ENCODE measurements at places on chromosomes 3 and 15.

GRCh38 chr3:63724987-63725386, 72.5 kb downstream of the SNTN start:
- no peak for DNase-seq

GRCh38 chr3:94453864-94454263, 391.0 kb downstream of the NSUN3 start:
- no peak for DNase-seq

DNA sequence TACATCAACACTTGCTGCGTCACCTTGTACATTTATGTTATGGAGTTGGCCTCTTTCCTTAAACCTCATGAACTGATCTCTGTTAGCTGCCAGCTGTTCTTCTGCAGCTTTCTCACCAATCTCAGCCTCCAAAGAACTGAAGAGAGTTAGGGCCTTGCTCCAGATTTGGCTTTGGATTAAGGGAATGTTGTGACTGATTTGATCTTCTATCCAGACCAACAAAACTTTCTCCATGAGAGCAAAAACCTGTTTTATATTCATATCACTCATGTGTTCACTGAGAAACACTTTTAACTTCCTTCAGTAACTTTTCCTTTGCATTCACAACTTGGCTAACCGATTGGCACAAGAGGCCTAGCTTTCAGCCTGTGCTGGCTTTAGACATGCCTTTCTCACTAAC, 1156.0 kb upstream of the CADM2 start:
- no peak for DNase-seq

DNA sequence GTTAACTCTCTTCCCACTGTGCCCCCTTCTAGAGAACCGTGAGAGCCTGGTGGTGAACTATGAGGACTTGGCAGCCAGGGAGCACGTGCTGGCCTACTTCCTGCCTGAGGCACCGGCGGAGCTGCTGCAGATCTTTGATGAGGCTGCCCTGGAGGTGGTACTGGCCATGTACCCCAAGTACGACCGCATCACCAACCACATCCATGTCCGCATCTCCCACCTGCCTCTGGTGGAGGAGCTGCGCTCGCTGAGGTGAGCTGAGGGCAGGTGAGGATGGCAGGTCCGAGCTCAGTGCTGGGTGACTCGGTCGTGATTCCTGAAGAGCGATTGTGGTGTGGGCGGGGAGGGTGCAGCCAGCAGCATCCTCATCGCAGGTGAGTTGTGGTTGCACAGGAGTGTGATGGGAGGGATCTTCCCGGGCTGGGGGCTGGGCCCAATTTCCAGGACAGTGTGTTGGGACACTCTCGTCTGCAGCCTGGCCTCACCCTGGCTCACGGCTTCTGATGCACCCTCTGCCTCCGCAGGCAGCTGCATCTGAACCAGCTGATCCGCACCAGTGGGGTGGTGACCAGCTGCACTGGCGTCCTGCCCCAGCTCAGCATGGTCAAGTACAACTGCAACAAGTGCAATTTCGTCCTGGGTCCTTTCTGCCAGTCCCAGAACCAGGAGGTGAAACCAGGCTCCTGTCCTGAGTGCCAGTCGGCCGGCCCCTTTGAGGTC, 8.0 kb downstream of the MCM2 start:
- no peak for DNase-seq

GRCh38 chr3:4982773-4983738, 3.8 kb downstream of the BHLHE40 start:
- no peak for DNase-seq

DNA sequence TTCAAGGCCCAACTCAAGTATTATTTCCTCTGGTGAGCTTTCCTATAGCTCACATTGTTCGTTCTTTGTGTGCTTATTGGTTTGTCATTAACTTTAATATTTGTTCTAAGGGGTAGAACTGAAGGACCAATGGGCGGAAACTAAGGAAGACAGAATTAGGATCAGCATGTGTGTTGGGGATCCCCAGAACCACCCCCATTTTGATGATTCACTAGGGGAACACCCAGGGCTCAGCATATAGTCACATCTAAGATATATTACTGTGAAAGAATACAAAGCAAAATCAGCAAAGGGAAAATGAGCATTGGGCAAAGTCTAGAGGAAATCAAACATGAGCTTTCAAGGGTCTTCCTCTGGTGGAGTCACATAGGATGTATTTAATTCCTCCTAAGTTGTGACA, 76.9 kb downstream of the TIMP4 start:
- no peak for DNase-seq

GRCh38 chr15:61222010-61222409, 7.1 kb downstream of the RORA start:
- no peak for DNase-seq

DNA sequence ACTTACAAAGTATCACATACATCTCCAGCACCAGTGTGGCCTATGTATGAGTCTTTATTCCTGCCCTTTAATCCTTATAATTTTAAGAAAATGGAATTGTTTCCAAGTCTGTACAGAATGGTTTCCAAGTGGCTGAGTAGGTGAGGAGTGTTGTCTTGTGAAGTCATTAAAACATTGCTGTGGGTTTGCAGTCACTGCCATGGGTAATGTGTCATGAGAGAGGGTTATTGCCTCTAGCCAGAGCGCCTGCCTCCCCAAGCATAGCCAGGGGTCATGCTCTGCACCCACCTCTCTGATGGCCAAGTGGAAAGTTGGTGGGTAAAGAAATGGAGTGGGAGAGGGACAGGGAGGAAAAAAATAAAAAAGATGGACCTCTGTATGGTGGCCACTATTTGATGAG, 25.3 kb downstream of the TRAK1 start:
- DNase-seq: no peak

DNA sequence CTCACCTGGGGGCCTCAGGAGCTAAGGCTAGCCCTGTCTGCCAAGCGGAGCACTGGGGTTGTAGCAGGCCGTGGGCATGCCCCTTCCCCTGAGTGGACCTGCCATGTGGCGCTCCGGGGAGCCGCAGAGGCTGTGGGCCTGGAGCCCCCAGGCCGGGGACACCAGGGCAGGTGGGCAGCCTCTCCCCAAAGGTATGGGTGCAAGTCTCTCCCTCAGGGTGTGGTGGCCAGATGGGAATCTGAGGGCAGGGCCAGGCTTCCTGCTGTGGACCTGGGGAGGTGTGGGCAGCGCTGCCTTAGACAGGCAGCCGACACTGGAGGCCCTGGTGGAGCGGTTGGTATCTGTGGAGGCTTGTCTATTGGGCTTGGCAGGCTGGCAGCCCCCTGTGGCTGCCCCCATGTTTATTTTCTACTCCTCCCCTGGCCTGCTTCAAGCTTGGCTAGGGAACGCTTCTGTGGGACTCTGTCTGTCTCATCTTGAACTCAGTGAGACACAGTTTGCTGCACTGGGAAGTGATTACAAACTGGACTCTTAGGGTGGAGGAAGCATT, 5.9 kb downstream of the ACVR2B start:
- no peak for DNase-seq

- no peak for DNase-seq
Measured at GRCh38 chr15:63792584-63792983, 41.2 kb downstream of the HERC1 start.

DNA sequence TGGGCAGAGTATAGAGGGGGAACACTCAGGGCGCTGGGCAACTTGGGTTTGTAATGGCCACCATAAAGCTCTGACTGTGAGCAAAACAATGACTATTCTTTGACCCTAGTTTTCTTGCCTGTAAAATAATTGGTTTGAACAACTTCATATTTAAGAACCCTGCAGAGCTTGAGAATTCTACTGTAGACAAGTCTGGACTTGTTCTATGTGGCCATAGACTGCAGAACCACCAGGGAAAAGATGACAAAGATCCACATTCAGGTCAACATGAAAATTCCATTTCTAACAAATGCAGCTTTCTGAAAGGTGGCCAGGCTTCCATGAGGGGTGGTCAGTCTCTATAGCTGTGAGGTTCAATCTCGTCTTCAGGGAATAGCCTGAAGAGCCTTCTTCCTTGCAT, 239.4 kb upstream of the LRRN1 start:
- no peak for DNase-seq

- no peak for DNase-seq
Measured at GRCh38 chr15:61816856-61817255, 243.4 kb downstream of the VPS13C start.

GRCh38 chr3:72011485-72011884, 226.5 kb upstream of the PROK2 start:
- DNase-seq: no peak

DNA sequence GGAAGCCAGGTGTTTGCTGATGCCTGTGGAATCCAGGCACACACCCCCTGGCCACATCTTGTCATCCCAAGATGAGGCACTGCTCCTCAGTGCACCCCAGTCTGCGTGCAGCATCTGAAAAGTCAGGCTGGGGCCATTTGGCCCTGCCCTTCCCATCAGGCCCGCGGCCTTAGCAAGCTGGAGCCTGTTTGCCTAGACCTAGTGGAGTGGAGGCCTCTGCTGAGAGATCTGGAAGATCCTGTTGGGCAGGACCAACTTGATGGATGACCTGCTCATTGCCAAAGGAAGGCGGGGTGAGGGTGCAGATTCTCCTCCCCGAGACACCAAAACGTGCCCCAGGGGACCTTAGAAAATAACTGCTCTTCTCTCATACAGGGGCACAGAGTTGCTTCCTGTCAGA, 220.2 kb downstream of the SHQ1 start:
- DNase-seq: no peak

DNA sequence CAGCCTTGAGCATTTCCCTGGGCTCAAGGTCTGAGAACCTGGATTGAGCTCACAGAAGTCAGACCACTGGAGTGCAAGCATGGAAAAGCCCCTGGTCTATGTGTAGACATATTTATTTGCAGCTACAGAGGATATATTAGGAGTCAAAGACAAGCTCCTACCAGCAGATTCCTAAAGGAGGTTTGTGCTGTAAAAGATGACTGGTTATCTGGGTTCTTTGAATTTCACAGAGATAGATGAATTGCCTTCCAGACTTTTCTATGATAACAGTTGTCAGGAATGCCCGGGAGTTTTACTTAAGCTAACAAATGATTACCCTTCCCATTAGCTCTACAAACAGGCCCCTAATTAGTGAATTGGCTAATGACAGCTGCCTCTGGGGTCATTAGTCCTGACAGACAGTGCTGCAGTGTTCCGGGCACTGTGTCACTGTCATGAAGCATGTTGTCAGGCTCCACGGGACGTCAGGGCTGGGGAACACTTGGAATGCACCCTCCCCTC, 48.8 kb upstream of the PLXNA1 start:
- DNase-seq: no peak

Data from HuH-7 (cell line).